Keratinocyte (primary cell): ENCODE measurements at places on chromosomes 5 and 9.
A peak's percentile ranks its signal among the peaks of the same experiment; 100 is the strongest.

DNA sequence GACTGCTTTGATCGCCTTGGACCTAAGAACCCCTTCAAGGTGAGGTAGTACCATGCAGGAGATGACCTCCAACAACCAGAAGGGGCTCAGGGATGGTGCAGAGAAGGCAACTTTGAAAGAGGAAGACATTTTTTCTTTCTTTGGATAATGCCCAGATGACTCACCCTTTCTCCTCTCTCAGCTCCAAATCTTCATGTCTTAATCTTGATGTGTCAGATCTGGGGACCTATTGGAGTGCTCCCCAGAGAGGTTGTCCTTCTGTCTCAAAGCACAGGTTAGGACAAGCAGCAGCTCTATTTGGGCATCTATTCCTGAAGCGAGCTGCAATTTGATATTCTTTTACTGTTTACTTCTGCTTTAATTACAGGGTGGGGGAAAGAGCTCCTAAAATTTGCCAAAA is 229.9 kb upstream of the MAP3K1 start:
- no peak for DNase-seq

DNA sequence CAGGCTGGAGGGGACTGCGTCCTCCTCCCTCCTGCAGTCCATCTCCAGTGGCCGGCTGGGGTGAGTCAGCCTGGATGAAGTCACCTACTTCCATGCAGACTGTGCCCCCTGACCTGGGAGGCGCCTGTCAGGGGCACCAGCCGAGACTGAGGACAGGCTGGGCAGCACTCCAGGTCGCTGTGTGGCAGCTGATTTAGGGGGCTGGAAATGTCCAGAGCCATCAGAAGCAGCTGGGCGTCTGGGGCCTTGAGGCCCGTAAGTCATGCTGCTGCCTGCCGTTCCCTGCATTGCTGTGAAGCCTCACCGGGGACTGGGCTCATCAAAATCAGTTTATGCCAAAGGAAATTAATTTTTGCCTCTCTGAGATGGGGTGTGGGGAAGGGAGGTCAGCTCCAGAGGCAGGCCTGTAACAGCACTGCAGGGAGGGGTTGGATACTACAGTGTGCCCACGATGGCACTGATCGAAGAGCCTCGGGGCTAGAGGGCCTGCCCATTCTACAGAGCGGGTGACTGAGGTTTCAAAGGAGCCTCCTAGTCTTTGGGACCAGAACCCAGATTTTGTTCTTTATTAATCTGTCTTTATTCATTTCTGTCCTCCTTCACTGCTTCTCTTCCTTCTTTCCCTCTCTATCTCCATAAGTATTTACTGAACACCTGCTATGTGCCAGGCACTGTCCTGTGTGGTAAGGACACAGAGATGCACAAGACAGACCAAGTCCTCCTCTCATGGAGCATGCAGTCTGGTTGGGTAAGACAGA is 70.4 kb upstream of the PSD2 start:
- no peak for DNase-seq

DNA sequence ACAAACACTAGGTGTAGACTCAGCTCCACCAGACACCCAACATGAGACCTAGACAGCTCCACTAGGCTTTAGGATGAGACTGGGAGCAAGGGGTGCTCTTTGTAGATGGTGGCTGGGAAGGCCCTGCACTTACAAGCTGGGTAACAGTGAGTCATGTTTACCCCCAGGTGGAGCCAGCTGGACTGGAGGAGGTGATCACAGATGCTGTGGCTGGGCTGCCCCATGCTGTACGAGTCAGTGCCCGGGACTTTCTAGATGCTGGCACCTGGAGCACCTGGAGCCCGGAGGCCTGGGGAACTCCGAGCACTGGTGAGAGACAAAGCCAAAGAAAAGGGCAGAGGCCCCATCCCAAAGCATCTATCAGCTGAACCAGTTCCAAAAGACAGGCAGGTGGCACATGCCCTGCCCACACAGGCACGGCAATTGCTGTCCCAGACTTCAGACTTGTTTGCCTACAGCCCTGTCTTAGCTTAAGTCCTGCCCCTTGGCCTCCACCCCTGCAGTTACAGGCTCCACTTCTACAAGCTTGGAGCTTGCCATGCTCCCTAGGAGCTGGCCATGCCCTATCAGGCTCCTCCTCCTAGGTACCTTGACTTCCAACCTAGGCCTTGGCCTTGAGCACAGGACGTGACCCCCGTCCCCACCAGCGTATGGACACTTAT is 2.7 kb downstream of the CCL27 start:
- peak; percentile 82 for DNase-seq

GRCh38 chr5:69231851-69232250 is 2.8 kb upstream of the CDK7 start:
- no peak for DNase-seq

GRCh38 chr5:149793256-149793550 is 63.1 kb downstream of the PPARGC1B start:
- no peak for DNase-seq

GRCh38 chr9:2242831-2243330 is 227.7 kb downstream of the SMARCA2 start:
- no peak for DNase-seq

GRCh38 chr9:115292584-115293279 is 174.8 kb upstream of the TNC start:
- no peak for DNase-seq

GRCh38 chr5:36152324-36153297 is 700 bp downstream of the SKP2 start:
- no peak for DNase-seq
